Camera-type eye (tissue), 1 donor: ENCODE measurements at places on chromosomes 1 and 21. TPM values are rescaled to one million over a fixed set of nuclear protein-coding genes. Genes with fewer than 3 reads are reported as not detected.

The SFT2D2 gene
- 42.2 TPM for total RNA-seq

The IQGAP3 gene
- total RNA-seq, result 8.4 TPM

The SLC9C2 gene
- total RNA-seq, result not detected

The RPTN gene
- not detected for total RNA-seq

The CADM3 gene
- total RNA-seq, result 89.3 TPM

The PADI2 gene
- 24.0 TPM for total RNA-seq

The PGLYRP4 gene
- total RNA-seq, result 0.27 TPM

The RASAL2 gene
- 51.6 TPM for total RNA-seq

The CR1L gene
- not detected for total RNA-seq

The FCAMR gene
- total RNA-seq, result not detected

The PLXNA2 gene
- 43.6 TPM for total RNA-seq

The OR2L3 gene
- total RNA-seq, result 0.33 TPM

The MARK1 gene
- total RNA-seq, result 25.6 TPM

The SPATA6 gene
- total RNA-seq, result 32.6 TPM

The FNDC10 gene
- 1.9 TPM for total RNA-seq

The KRTAP13-4 gene
- total RNA-seq, result not detected

The RABIF gene
- total RNA-seq, result 5.1 TPM

The PPIAL4G gene
- total RNA-seq, result not detected

The HRNR gene
- total RNA-seq, result not detected

The IL22RA1 gene
- not detected for total RNA-seq

The ELAPOR1 gene
- total RNA-seq, result 7.4 TPM

The LPAR3 gene
- 5.1 TPM for total RNA-seq

The ZP4 gene
- not detected for total RNA-seq

The C1orf87 gene
- total RNA-seq, result not detected

The AMY1A gene
- not detected for total RNA-seq

The L1TD1 gene
- 1.1 TPM for total RNA-seq

The ALPL gene
- 12.6 TPM for total RNA-seq
